SJSA1 (cell line): ENCODE measurements at places on chromosomes 13 and 19.

- DNase-seq, result no peak
Observed at GRCh38 chr13:107866941-107867623, 348.3 kb downstream of the LIG4 start.

DNA sequence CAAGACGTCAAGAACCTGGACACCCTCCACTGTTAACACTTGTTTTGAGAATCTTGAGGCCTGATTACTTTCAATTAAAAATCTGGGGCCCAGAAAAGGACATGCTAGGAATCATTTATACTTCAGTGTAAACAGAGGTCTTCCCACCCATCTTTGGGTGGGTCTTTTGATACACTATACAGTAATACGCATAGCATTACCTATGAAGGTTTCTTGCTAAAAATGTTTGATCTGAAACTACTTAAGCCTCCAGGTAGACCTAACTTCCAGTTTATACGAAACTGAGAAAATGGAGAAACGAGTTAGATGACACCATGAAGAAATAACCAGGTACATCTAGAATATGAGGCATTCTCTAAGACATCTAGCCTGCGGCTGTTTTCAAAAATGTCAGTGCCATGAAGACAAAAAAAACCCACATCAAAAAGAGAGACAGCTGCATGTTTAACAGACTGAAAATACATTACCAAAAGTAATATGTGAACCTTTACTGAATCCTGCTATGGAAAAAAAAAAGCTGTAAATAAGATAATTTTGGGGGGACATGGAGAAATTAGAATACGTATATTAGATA lies 36.6 kb downstream of the TGDS start:
- no peak for DNase-seq

DNA sequence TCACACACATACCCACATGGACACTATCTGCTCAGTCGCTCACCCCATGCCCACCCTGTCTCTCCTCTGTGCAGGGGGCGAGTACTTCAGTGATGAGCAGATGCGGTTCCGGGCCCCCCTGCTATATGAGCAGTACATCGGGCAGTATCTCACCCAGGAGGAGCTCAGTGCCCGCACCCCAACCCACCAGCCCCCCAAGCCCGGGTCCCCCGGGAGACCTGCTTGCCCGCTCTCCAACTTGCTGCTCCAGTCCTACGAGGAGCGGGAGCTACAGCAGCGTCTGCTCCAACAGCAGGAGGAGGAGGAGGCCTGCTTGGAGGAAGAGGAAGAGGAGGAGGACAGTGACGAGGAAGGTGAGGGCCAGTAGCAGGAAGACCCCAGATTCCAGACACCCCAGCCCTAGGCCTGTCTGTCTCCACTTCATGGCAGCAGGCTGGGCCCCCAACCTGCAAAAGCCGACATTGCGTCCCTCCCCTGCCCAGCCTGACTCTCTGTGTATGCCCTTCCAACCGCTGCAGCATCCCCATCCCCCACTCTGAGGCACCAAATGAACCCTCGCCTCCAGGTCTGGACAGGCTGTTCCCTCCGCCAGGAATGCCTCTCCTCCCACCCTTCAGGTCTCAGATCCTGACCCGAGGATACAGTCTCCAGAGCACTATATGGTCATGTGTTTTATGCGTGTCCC lies 9.7 kb downstream of the CCDC97 start:
- no peak for DNase-seq

GRCh38 chr19:22603518-22604440 lies 30.3 kb upstream of the ZNF492 start:
- no peak for DNase-seq

GRCh38 chr13:89684896-89685295 lies 1662.6 kb upstream of the MIR17HG start:
- no peak for DNase-seq

DNA sequence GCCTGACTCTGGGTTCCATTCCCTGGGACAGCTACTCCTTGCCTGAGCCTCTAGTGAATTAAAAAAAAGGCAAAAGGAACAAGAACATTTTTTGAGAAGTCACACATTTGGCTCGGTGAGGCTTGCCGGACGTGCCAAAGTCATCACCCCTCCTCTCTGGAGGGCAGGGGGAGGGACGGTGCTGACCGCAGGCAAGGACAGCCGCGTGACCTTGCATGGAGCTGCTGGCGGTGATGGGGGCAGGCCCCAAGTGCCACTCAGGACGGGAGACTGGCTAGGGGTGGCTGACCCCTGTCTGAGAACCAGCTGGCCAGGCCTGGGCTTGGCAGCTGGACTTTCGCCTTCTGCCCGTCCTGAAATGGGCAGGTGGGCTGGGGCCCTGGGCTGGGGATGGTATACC lies 26.4 kb downstream of the MAP2K2 start:
- DNase-seq, result no peak

DNA sequence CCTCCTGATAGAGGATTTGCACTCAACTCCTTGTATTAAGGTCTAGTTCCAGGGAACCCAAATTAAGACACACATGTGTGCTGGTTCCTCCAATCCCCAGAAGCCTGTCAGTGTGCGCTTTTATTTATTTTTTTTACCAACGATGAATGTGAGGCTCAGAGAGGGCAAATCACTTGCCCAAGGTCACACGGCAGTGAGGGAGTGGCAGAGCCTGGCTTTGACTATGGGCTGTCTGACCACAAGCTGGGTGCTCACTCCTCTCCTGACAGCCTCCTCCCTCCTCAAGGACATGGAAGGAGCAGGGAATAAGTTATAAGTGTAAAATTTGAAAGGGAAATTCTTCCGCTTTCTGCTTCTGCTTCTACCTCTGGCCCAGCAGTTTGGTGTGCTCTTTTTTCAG lies 48.9 kb downstream of the CYP4F22 start:
- no peak for DNase-seq

GRCh38 chr13:109205315-109205714 lies 575.9 kb downstream of the MYO16 start:
- no peak for DNase-seq

DNA sequence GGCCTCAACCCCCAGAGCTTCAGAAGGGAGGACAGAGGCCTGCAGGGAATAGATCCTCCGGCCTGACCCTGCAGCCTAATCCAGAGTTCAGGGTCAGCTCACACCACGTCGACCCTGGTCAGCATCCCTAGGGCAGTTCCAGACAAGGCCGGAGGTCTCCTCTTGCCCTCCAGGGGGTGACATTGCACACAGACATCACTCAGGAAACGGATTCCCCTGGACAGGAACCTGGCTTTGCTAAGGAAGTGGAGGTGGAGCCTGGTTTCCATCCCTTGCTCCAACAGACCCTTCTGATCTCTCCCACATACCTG lies 969 bp upstream of the CEACAM5 start:
- DNase-seq, result no peak

DNA sequence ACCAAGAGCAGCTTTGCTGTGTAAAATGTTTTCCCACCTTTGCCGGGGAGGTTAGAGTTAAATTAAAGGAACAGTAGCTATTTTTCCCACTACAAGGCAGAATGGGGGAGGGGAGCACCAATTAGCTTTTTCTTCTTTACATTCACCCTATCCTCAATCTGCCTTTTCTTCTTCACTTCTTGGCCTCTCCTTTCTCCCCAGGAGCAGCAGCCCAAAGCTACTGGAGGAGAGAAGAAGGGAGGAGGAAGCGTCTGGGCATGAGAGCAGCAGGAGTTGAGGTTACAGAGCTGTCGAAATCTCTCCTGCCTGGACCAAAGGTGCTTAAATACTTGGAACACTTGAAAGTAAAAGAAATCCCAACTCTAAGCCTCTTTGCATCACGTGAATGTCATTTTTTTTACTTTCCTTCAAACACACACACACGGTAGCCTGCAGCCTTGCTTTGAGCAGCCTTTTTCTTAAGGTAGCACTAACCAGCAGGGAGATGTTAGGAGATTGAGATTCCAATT lies 39.0 kb upstream of the WASF3 start:
- DNase-seq, result no peak

- no peak for DNase-seq
Observed at GRCh38 chr13:93670866-93671265, 444.3 kb downstream of the GPC6 start.

GRCh38 chr19:57829316-57829715 lies 783 bp upstream of the ZNF587B start:
- no peak for DNase-seq

DNA sequence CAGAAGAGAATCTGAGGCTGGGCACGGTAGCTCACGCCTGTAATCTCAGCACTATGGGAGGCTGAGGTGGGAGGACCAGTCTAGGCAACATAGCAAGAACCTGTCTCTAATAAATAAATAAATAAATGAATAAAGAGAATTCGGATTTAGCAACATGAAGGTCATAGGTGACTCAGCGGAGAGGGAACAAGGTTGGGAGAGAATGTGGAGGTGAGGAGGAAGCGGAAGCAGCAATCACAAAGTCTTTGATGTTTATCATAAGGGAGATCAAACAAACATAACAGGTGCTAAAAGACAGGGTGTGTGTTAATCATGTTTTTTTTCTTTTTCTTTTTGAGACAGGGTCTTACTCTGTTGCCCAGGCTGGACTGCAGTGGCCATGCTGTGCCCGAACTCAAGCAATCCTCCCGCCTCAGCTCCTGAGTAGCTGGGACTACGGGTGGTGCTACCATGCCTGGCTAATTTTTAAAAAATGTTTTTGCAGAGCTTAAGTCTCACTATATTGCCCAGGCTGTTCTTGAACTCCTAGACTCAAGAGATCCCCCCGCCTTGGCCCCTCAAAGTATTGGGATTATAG lies 16.3 kb downstream of the PBX4 start:
- no peak for DNase-seq

DNA sequence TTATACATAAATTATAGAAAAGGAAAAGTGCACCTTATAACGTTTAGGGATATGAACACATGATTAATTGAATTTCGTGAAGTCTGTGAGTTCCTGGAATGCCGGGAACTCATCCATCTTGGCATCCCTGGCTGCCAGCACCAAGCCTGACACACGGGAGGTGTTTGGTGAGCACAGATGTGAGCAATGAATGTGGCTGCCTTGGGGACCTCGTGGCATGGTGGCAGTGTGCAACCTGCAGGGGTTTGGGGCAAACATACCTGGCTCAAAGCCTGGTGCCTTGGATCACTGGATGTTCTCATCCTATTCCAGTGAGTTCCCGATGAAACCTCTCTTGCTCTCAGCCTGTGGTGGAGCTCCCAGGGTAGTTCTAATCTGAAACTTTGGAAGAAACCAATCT lies 10.4 kb upstream of the MAP2K2 start:
- no peak for DNase-seq
